Germinal center (tissue), 1 donor: ENCODE measurements at places on chromosomes 2 and 18.

DNA sequence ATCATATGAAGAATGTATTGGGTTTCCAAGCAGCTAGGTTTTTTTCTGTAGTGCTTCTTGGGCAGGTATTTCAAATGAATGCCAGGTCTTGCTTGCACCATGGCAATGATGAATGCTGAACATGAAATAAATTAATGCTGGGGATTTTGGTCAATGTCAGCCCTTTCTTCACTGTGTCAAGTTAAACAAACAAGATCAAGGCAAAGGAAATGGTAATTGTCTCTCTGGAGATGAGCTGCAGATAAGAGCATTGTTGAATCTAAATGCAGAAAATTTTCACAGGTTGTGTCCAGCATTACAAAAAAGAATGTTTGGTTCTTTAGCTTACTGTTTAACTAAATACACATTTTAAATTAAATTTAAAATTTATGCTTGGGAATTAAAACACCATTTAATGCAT, 144.3 kb downstream of the GPD2 start:
- DNase-seq = no peak

DNA sequence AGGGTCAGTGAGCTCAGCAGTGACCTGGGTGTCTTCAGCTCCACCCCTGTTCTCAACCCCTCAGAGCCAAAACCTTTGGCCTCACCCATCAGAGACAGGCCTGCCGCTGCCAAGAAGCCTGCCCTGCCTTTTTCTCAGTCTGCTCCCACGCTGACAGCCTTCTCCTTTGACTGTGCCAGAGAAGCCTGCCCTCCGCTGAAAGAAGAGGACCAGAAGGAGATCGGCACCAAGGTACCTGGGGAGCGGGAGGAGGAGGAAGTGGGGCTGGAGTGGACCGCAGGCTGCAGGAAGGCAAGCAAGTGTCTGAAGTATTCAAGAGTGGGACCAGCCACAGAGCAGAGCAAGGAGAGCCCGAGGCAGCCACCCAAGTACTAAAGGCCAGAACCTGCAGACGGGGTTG, 33.2 kb downstream of the TOGARAM2 start:
- no peak for DNase-seq

DNA sequence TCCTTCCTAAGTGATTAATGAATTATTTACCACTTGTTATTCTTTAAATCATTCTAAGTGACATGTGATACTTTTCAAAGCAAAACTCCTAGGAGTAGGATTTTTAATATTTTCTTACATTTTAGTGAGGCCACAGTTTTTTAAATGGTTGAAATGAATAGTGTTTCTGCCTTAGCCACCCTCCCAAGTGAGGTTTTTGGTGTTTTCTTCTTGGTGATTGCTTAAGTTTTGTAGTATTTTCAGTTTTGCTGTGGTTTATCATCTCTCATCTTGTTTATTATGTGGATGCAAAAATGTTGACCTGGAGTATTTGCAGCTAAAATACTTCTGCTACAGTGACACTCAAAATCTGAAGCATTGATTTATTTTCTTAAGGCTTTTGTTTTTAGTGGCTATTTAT, 9.8 kb downstream of the AFTPH start:
- DNase-seq = no peak

- no peak for DNase-seq
Observed at GRCh38 chr2:158893026-158893425, 75.4 kb upstream of the TANC1 start.

DNA sequence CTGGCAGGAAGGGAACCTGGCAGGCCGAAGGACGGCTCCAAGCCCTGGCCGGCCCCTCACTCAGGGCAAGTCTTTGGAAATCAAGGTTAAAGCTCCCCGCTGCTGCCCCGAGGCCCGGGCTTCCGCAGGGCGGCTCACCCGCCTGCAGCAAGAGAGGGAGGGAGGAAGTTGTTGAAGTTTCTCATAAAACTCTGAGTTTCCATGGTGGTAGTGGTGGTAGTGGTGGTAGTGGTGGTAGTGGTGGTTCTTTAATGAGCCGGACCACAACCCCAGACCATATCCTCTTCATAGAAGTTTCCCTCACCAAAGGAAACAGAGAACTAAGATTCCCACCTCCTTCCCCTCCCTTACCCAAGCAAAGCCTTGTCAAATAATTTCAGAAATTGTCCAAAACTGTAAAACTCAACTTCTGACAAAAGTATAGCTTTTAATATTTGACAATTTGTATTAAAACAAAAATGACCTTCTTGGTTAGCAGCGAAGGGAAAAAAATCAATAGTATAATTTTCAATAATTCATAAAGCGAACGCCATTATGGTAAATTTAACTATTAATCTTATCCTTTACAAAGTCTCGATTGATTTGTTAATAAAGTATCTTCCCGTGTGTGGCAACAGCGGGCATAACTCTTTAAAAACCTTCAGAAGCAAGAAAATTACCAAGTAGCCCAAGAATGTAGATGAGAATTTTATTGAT, 1.5 kb upstream of the HOXD10 start:
- no peak for DNase-seq

- DNase-seq = no peak
Observed at GRCh38 chr2:275466-275865, 10.7 kb downstream of the ACP1 start.

- DNase-seq = no peak
Observed at GRCh38 chr2:237660381-237660900, 33.1 kb downstream of the LRRFIP1 start.

DNA sequence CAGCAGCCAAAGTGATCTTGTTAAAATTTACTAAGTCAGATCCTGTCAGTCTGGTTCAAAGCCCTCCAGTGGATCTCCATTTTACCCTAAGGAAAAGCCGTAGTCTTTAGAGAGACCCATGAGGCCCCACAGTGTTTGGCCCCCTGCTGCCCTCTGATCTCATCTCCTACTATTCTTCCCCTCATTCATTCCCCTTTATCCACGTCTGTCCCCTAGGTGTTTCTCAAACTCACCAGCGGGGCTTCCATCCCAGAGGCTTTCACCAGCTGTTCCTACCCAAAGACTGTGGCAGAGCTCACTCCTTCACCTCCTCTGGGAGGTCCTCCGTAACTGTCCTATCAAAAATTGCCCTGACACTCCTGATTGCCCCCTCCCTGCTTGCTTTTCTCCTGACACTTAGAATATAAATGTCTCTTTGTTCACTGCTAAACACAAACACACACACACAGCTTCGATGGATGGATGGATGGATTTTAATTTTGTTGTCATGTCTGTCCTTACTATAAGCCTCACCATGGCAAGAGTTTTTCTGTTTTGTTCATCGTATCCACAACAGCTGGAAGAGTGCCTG, 26.1 kb downstream of the LIMS1 start:
- DNase-seq = no peak

GRCh38 chr18:5288517-5288935, 7.0 kb downstream of the ZBTB14 start:
- peak; percentile 69 for DNase-seq

DNA sequence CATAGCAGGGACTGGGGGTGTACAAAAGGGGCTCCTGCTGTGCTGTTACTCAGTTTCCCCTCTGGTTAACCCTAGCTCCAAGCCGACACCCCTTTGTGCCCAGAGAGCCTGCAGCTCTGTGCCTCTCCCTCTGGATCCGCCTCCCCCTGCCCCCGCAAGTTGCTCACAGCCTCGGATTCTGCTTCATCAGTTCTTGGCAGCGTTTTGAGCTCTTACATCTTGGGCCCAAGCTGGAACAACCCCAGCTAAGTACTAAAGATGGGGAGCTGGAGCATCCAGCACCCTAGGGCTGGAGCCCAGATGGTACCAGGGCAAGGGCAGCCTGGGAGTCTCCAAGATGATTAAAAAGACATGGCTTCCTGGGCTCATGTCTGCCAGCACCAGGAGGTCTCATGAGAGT, 40.7 kb downstream of the POMC start:
- no peak for DNase-seq

GRCh38 chr2:86274265-86274917, 63.0 kb downstream of the REEP1 start:
- no peak for DNase-seq

- no peak for DNase-seq
Observed at GRCh38 chr2:16727256-16727655, 61.6 kb upstream of the CYRIA start.

DNA sequence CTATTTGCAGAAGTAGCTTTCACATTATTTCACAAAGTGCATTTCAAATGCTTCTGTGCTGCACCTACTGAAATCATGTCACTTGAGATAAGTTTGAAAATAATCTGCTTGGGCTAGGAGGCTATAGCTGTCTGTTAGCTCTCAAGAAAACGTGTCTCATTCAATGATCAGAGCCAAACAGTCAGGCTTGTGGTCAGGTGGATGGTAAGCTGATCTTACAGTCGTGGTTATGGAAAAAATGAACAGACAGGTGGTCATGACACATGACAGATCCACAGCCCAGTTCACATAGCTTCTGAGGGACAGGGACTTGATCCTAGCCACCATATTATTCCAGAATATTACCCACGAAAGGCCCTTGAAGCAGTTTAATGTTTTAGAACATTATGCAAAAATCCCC, 26.5 kb upstream of the RFX8 start:
- DNase-seq = no peak

- DNase-seq = no peak
Observed at GRCh38 chr2:28199995-28200679, 192.5 kb upstream of the FOSL2 start.

DNA sequence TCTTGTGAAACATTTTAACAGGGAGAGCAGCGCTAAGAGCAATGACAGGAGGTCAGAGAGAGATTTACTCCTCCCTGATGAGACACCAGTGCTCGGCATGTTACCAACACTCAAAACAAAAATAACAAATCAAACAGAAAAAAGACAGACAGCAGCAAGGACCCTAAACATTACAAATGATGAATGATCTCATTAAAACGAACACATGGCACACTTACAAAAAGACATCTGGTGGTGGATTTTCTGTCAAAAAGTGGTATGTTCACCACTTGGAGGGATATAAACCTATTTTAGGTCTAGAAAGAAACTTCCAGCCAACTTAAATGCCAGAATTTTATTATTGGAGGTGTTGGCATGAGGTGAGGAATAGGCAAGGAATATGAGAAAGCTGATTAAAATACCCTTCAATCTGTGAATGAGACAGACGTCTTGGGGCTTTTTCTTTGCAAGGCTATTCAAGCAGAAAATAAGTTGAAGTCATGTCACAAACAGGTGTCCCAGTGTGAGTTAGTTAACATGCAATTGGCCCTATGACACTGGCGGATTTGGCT, 112.8 kb downstream of the PRELID3A start:
- DNase-seq = no peak

DNA sequence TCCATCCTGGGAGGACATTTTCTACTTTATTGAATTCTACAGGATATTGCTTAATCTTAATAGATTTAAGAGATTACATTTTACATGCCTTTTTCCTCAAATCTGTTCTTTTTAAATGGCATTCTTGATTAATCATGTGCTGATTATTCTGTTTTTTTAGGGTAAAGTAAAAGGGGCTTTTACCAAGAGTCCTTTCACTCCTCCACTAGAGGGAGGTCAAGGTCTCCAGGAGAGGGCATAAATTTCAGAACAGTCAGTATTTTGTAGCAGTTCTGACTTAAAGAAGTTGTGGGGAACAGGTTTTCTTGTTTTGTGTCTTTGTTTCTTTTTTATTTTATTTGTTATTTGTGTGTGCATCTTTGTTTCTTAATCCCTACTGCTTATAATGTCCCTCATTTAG, 25.4 kb downstream of the WDR75 start:
- no peak for DNase-seq

DNA sequence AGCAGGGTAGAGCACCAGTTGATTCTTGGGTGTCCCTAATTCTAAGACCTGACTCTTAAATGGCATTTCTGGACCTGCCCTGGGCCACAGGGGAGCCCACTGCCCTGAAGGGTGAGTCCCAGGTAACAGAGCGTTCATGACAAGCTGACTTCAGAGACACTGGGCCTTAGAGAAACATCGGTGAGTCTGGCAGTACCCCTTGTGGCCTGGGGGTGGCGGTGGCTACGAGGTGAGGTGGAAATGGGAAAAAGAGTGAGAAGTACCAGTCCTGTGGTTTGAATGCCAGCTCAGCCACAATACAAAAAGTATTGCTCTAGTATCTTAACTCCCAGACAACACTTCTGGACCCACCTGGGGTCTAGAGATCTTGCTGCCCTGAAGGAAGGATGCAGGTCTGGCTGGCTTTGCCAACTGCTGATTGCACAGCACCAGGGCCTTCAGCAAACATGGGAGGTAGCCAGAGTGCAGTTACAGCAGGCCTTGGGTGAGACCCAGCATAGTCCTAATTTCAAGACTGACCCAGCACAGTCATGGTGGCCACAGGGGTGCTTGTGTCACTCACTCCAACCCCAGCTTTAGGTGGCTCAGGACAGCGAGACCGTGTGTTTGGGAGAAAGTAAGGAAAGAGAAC, 44.5 kb downstream of the USP34 start:
- peak; percentile 80 for DNase-seq

DNA sequence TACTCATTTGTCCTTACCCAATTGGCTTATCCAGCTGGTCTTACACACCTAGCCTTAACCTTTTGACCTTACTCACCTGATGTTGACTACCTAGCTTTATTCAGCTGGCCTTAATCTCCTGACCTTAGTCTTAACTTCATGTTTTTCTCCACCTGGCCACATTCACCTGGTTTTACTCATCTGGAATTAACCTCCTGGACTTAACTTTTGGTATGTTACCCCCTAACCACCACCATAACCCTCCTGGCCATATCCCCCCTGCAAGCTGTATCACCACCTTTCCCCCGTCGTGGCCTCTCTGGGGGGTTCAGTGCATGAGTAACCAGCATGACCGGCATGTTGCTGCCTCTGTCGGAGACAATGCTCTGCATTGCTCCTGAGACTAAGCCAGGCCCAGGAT, 45.7 kb downstream of the CHRNA1 start:
- no peak for DNase-seq

- no peak for DNase-seq
Observed at GRCh38 chr2:26396734-26397298, 4.9 kb upstream of the DRC1 start.

GRCh38 chr2:10900216-10901109, 11.3 kb upstream of the KCNF1 start:
- DNase-seq = peak; percentile 24

GRCh38 chr18:27030421-27030820, 154.7 kb downstream of the CHST9 start:
- DNase-seq = no peak

- DNase-seq = no peak
Observed at GRCh38 chr2:112343827-112344585, 68.6 kb downstream of the ZC3H6 start.

DNA sequence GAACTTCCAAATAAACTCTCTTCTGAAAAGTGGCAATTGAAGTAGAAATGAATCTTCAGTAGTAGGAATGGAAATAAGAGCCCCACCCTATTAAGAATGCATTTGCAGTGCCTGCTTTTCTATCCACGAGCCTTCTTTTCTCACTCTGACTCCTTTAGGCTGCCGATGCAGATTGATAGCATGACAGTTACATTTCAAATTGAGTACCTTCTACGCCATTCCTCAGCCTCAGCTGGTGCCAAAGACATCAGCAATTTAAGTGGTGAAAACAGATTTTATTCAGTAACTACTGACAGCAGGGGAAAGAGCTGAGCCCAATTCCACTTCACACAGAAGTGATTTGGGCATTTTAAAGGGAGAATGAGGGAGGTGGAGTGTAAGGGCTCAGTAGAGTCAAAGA, 85.5 kb downstream of the PTH2R start:
- DNase-seq = no peak

DNA sequence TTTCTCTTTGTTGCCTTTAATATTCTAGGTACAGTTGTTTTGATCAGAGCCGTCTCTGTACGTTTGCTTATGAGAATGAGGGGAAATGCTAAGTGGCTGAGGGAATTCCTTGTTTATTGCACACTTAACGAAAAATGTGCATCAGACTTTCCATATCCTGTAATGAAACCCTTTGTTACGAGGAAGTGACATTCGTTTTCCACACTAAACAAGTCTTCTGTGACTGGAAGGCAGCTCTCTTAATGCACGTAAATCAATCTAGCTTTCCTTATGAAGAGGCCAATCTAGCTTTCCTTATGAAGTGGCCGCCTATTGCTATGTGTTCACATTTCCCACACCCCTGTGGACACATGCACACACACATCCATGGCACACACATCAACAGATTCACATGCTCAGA, 186.2 kb downstream of the SNTG2 start:
- DNase-seq = no peak
